ENCODE measurements at places on chromosomes 5 and 9. TPM values are rescaled to one million over a fixed set of nuclear protein-coding genes. Genes with fewer than 3 reads are reported as not detected.

DNA sequence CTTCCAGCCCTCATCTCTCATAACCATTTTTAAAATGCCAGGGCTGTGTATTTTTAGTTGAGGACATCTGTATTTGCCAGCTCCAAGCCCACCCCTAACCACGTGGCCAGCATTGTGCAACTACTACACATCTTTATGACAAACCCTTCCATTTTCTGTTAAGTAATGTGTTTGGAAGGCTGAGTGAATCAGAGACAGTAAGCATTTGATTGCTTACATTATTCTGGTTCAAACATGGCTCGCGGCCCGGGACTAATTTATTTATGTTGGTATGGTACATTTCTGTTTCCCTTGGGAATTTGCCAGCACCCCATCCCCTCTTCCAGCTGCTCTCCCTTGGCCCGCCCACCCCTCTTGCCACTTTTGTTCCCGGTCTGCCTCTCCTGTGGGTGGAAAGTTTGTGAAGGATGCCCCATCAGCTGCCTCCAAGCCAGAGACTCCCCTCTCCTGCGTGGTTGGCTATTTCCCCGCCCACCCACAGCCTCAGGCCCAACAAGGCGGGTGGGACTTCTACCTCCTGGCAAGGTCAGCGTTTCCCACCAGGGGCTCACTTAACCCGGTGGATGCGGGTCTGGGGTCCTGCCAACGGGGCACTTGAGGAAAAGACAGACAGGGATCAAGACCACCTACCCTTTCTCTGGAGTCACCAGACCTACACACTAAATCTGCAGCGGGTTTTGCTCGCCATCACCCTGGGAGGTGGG, 162.2 kb downstream of the HSD17B3 start:
- DNase-seq = no peak

DNA sequence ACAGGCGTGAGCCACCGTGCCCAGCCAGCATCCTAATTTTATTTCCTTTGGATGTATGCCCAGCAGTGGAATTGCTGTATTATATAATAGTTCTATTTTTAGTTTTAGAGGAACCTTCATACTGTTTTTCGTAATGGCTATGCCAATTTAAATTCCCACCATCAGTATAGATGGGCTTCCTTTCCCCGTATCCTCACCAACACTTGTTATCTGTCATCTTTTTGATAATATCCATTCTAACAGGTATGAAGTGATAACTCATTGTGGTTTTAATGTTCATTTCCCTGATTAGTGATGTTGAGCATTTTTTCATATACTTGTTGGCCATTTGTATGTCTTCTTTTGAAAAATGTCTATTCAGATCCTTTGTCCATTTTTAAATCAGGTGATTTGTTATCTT, 13.0 kb downstream of the F2R start:
- no peak for DNase-seq

- no peak for DNase-seq
Measured at GRCh38 chr9:95497772-95498171, 19.0 kb downstream of the PTCH1 start.

- DNase-seq = no peak
Measured at GRCh38 chr5:10583663-10584572, 20.0 kb downstream of the ANKRD33B start.

GRCh38 chr9:113309204-113309813, 6.1 kb upstream of the RNF183 start:
- peak; percentile 34 for DNase-seq

DNA sequence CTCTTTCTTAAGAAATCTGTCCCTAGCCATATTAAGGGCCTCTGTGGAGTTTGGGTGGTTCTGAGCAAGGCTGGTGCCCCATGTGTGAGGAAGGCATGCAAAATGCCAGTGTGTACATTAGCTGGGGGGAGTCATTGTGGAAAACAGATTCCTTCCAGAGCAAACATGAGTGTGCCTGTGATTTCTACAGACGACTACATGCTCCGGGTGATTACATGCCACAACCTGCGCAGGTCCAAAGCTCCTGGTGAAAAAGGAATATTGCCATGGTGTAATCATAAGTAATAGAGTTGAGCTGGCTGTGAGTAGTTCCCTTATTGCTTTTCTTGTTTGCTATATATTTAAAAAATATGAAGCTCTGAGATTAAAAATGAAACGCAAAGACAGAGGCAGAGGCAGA, 102.1 kb downstream of the ACER2 start:
- DNase-seq = no peak

- peak; percentile 56 for DNase-seq
Measured at GRCh38 chr9:136312436-136312835, 8.5 kb upstream of the CCDC187 start.

DNA sequence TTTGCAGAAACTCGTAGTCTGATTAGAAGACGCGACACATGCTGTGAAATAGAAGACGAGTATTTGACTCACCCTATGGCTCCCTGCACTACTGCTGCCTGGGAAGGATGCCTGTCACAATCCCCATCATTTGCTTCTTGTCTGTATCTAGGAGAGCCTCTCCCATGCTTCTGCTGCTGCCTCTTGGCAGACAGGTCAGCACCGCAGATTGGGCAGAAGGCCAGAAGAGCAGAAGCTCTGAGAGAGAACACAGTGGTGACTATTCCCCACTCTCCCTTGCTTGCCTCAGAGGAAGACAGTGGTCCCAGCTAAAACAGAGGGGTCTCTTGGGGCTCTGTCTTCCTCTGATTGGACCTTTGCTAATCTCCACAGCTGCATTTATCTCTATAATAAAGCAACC, 84.0 kb upstream of the SMIM32 start:
- DNase-seq = no peak

DNA sequence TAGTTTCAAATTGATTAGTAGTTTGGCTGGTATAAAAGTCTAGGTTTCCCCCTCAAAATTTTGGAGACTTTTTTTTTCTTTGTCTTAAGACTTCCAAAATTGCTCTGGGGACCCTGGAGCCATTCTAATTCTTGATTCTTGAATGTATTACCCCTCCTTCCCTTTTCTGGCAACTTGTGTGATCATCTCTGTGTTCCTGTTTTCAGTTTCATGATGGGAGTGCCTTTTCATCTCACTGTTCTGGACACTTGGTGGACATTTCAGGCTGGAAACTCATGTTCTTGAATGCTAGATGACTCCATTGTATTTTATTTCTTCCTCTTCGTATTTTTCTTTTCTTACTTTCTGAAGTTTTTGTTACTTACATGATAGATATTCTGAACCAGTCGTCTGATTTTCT, 57.3 kb upstream of the LRRC70 start:
- DNase-seq = no peak

- no peak for DNase-seq
Measured at GRCh38 chr5:68251804-68252522, 36.4 kb downstream of the PIK3R1 start.

DNA sequence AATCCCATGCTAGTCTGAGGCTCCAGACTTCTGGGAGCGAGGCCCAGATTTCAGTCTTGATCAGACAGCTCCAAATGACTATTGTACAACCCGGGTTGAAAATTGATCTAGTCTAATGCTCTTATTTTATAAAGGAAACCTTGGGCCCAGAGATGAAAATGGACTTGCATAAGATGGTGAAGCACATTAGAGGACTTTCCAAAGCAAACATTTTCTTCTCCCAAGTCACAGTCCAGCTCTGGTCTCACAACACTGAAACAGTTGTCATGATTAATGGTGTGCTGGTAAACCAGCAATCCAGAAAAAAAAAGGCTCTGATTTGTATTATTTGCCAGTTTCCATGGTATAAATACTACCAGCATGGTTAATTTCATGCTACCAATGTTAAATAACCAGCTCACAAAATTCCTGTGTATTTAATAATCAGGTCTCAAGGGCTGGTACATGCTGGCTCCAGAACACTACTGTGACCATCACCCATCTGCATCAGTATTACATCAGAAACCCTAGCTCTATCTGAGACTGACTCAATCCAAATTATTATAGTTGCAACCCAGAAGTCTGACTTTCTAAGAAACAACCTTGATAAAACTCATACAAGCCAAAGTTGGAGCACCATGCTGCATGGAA, 32.5 kb upstream of the ABLIM3 start:
- DNase-seq = no peak

- DNase-seq = no peak
Measured at GRCh38 chr5:58255386-58255785, 204.5 kb downstream of the PLK2 start.

DNA sequence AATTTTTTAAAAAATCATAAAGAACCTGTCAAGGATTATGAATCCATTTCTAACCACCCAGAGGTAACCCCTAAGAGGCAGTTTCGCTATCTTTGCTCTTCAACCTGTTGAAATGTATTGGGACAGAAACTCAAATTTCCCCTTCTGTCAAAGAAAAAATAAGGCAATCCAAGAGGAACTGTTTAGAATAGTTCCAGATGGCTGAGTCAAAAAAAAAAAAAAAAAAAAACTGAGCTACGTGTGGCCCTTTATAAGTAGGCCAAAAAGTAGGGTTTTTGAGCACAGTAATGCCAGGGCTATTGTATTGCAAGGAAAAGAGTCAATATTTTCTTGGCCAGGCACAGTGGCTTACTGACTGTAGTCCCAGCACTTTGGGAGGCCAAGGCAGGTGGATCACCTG, 94.9 kb downstream of the RAD23B start:
- DNase-seq = no peak

The GDA gene
- total RNA-seq = 0.11 TPM

The DIRAS2 gene
- not detected for total RNA-seq

The STPG3 gene
- total RNA-seq = 0.32 TPM

The CDK7 gene
- total RNA-seq = 12.2 TPM

The THBS4 gene
- 64.0 TPM for total RNA-seq

The CXXC5 gene
- 51.6 TPM for total RNA-seq

The C1QTNF3 gene
- 2.0 TPM for total RNA-seq

The RNF44 gene
- 23.2 TPM for total RNA-seq
